Cardiac septum (tissue), 1 donor: ENCODE measurements at places on chromosomes 2 and 18. TPM values are rescaled to one million over a fixed set of nuclear protein-coding genes. Genes with fewer than 3 reads are reported as not detected.

DNA sequence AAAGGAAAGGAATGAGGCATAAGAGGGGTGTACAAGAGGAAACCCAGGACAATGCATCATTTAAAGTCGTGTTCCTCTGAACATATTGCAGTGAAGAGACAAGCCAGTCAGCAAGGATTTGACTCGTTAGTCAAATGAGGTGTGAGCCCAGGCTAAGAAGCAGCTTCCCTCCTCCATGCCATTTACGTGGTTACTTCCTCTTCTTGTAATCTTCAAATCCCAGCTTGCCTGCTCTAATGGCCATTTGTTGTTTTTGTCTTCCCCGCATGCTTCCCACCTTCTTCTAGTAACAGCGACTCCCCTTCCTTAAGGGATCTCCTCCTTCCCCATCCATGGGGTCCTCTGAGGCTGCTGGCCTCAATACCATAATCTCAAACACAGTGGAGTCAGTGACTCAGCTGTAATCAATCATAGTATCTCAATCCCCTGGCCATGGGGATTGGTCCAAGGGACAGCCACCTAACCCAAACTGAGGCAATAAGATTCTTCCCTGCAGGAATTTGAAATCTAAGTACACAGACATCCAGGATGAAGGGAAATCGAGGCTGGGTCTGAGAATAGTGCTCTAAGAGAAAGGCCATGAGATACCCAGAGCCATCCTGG lies 37.6 kb downstream of the SLC14A1 start:
- DNase-seq: no peak

GRCh38 chr18:58314284-58314683 lies 270.3 kb downstream of the NEDD4L start:
- no peak for DNase-seq

DNA sequence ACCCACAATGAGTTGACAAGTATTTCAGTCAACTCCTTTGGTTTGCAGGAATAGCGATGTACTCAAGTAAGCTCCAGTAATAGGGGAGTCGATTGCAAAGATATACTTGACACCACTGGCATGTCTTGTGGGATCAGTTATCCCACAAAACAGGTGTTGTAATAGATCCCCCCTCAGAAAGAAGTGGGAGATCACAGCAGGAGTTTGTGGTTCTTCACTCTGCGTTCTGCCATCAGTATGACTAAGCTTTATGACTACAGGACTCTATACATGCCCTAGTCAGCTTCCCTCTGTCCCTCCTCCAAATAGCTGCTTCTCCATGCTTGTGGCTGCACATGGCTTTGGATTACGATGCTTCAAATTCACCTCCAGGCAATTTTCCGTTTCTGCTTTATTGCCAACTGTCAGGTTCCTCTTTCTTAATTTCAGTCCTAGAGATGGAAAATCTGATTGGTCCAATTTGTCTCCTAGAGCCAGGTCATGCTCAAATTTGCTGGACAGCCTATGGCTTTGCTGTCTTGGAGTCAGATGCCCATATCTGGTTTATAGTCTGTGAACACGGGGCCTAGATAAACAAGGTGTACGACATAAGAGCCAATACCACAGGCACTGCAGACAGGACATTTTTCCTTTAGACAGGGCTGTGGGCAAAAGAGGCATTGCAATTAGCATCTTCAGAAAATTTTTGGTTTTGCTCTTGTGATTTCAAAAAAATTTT lies 221.7 kb downstream of the PAX3 start:
- no peak for DNase-seq

The IGFBP5 gene
- 191 TPM for total RNA-seq

DNA sequence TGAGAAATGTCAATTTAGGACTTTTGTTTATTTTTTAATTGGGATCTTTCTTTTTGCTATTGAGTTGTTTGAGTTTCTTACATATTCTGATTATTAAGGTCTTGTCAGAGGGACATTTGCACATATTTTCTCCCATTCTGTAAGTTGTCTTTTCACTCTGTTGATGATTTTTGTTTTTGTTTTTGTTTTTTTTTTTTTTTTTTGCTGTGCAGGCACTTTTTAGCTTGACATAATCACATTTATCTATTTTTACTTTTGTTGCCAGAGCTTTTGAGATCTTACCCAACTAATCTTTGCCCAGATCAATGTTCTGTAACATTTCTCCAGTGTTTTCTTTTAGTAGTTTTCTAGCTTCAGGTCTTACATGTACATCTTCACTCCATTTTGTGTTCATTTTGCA lies 166.6 kb downstream of the EPHA4 start:
- DNase-seq: no peak

DNA sequence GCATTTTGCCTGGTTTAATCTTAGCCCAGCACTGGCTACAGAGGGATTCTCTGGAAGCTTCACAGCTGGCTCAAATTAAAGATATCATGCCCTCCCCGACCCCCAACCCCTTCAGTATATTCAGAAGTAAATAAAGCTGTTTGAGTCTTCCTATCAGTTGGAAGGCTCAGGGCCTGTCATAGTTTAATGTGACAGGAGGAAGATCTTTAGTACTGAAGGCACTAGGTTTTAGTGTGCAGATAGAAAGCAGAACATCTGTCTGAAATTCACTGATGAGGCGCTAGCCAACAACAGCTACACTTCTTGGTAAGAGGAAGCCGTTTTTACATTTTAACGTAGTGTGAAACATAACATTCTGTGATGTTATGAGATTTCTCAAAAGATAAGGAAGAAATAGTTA lies 969.1 kb upstream of the CDH2 start:
- no peak for DNase-seq

The POTEI gene
- total RNA-seq: not detected

DNA sequence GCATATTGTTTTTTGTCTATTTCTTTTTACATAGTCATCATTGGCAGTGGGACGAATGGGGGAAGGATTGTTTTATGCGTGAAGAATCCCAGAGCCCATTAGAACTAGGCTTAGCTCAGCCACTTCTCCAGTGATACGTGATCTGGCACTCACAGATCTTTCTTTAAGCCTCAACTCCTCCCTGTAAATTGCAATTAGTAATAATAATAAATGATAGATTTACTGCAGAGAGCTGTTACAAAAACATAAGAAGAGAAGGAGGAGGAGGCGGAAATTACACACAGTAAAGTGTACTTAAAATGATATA lies 629.3 kb downstream of the NRXN1 start:
- DNase-seq: no peak

The LOXL3 gene
- 2.8 TPM for total RNA-seq

GRCh38 chr2:102063941-102064678 lies 72.3 kb downstream of the IL1R2 start:
- DNase-seq: peak; percentile 92

The GKN1 gene
- total RNA-seq: not detected

DNA sequence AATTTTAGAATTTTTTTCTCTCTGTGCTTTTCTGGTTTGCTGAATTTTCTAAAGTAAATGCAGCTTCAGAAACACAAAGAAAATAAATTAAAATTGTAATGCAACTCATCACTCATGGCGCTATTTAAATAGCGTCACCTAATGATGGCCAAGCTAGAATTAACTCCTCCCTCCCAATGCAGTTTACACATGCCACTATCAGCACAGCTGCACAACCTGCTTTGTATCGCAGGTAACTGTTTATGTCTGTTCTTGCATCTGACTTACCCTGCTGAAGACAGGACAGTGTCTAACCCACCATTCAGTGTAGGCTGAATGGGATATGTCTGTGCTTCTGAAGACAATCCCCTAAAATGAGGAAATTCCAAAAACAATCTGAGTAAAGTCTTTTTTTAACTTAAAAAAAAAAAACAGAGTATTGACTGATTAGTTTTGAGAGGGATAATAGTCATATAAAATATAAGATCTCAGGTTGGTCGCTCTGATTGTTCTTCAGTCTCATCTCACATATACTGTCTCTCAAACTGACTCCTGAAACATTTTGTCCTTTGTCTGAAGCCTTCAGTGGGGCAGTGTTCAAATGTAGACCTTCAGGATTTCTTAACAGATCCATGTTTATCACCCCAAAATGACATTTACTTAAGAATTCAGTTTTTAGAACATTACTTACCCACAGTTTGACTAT lies 271.4 kb downstream of the ZEB2 start:
- no peak for DNase-seq

GRCh38 chr2:240705204-240705791 lies 13.6 kb downstream of the AQP12A start:
- DNase-seq: no peak

DNA sequence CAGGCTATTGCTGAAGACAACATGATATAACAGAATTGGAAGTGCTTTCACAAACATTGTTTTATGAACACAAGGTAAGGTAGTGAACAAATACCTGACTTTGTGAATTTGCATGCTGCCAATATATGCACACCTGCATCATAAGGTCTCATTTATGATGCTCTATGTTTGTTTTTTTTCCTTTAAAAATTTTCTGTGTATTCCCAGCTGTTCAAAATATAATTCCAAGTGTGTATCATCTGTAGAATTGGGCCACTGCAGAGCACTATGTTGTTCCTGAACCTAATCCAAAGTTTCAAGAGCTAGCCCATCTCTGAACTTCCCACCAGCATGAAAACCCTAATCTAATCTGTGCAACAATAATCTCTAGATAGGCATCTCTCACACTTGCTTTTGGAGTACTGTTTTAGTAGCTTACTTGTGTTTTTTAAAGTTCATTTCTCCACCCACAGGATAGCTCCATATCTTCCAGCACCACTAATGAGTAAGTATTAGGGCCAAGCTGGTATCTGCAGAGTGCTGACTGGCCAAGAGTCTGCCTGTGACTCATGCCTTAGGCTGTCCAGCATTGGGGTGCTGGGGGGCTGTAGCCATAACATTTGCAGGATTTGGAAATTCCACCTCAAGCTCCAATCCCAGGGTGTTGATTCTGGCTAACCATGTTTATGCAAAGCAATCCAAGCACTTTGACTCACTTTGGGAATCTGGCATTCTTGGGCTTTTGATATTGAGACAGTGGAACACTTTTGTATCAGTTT lies 208.2 kb upstream of the REV1 start:
- no peak for DNase-seq

GRCh38 chr2:163077241-163077640 lies 238.7 kb upstream of the KCNH7 start:
- DNase-seq: no peak

DNA sequence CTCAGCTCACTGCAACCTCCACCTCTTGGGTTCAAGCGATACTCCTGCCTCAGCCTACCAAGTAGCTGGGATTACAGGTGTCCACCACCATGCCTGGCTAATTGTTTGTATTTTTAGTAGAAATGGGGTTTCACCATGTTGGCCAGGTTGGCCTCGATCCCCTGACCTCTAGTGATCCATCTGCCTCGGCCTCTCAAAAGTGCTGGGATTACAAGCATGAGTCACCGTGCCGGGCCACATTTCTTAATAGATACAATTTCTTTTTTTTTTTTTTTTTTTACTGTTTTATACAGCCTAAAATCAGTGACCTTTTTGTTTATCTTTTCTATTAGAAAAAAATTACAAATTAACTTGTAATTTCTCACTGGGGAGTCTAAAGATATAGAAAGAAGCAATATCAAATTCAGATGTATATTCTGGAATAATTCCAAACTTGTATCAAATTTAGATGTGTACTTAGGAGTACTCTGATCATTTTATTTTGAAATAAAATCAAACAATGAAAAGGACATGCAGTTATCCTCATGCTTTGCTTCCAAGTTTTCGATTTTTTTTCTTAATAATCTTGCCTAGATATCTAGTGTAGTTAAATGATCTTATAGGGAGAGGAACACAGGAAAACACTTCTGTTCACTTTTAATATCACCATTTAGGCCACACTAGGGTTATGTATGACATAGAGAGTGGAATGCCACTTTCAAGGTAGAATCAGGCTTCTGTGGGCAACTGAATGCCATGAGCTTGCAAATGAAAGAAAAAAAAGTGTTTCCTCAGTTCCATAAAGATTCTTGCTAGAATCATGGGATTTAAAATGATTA lies 1089.3 kb downstream of the SUCLG1 start:
- no peak for DNase-seq

GRCh38 chr2:86393521-86394491 lies 47.4 kb upstream of the KDM3A start:
- no peak for DNase-seq

The CHRNG gene
- total RNA-seq: not detected

DNA sequence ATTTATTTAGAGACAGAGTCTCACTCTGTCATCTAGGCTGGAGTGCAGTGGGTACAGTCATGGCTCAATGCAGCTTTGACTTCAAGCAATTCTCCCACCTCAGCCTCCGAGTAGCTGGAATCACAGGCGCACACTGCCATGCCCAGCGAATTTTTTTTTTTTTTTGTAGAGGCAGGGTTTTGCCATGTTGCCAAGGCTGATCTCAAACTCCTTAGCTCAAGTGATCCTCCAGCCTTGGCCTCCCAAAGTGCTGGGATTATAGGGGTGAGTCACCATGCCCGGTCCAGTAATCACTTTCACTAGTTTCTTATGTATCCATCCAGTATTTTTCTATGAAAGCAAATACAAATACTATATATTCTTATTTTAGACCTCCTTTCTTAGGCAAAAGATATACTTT lies 24.0 kb downstream of the PRKAG3 start:
- DNase-seq: no peak

- DNase-seq: no peak
Measured at GRCh38 chr2:38719706-38720105, 31.5 kb downstream of the SRSF7 start.

DNA sequence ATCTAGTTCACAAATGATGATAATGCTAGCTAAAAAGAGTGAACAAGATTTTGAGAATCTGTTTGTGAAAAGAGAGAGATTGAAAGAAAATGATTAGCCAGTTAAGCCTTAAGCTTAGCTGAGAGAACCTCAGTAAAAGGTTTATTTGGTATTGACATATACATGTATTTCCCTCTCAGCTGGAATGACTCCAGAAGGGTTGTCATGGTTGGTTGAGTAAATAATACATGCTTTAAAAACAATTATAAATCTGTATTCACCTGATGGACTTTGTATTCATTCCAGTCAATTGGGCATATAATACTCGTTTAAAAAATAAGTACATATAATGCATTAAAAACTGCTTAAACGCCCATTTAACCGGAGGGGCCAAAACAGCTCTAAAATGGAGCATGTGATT lies 181.4 kb downstream of the GRB14 start:
- DNase-seq: no peak

DNA sequence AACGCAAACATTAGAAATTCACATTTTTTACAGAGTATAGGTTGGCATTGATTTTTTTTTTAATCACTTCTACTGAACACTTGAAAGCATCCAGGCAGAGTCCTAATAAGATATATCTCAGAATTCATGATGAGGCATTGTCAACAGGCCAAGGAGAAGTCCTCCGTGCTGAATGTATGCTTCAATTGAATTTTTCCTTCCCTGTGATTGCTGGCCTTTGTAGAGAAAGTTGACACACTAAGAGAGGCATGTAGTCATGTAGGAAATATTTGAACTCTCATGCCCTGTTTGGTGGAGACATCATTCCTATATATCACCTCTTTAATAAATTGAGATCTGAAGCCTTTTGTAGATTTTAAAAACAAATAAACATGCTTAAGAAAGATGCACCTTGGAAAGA lies 844.9 kb downstream of the CPS1 start:
- DNase-seq: no peak

GRCh38 chr2:207766041-207766551 lies 3.6 kb downstream of the FZD5 start:
- DNase-seq: no peak

DNA sequence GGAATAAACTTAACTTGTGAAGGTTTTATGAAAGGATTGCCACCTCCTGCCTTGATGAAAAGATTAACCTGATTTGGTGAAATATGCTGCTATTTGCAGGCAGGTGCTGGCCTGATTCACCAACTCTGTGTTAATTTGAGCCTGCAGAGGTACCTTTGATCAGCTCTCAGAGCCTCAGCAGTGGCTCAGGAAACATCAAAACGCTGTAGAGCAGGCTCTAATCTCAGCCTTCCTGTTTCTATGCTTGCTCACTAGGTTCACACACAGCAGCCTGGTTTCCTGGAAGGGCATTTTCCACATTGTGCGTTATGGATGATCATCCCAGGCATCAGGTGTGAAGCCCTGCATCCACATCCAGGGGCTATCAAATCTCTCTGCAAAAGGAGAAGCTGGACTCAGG lies 16.9 kb downstream of the TGIF1 start:
- no peak for DNase-seq

The RGPD4 gene
- total RNA-seq: 0.19 TPM
